Erythroblast (primary cell): ENCODE measurements at places on chromosomes 13 and 19.
A peak's percentile ranks its signal among the peaks of the same experiment; 100 is the strongest.

GRCh38 chr19:32416749-32417456 is 11.3 kb downstream of the DPY19L3 start:
- DNase-seq, result no peak

- no peak for DNase-seq
Measured at GRCh38 chr19:49716154-49716553, 25.2 kb downstream of the CPT1C start.

GRCh38 chr13:33940256-33940655 is 122.3 kb downstream of the RFC3 start:
- no peak for DNase-seq

DNA sequence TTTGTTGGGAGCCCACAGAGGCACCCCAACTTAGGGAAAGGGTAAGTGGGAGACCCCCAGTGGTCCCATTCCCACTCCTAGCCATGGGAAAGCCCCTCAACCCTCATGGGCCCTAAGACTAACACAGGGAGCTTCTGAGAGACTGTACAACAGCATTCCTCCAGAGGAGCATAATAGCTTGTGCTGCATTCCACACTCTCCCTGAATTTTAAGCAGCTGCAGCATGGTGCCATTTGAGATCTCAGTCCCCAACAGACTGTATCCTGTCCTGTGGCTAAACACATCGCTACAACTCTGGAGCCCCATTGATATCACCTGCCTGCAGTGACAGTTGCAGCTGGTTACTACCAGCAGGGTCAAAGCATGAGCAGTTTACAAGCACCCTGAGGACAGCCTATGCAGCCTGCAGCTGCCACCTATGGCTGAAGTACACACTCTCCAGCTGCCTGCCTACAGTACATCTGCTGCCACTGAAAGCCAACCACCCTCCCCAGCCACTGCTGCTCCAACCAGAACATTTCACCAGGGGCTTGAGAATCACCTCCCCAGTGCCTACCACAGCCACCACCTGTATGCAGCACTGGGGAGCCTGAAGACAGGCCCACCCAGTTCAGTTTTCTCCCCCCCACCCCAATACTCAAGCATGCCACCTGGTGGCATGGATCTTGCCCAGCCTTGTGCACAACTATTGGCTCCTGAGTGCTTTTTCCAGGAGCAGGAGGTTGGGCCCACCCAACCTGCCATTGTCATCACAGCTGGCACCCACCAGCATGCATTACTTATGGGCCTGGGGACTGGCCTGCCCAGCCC is 557.3 kb downstream of the GPC5 start:
- no peak for DNase-seq

GRCh38 chr19:45526143-45526542 is 18.9 kb downstream of the VASP start:
- DNase-seq, result peak; percentile 17

GRCh38 chr19:3932931-3933810 is at the start of gene NMRK2:
TSS of gene NMRK2 (plus strand) at chr19:3933069. CDS start at chr19:3933672, 603 bp downstream.
- no peak for DNase-seq

- no peak for DNase-seq
Measured at GRCh38 chr13:36163809-36164308, 32.7 kb upstream of the DCLK1 start.

GRCh38 chr13:89899302-89900103 is 1448.0 kb upstream of the MIR17HG start:
- no peak for DNase-seq

DNA sequence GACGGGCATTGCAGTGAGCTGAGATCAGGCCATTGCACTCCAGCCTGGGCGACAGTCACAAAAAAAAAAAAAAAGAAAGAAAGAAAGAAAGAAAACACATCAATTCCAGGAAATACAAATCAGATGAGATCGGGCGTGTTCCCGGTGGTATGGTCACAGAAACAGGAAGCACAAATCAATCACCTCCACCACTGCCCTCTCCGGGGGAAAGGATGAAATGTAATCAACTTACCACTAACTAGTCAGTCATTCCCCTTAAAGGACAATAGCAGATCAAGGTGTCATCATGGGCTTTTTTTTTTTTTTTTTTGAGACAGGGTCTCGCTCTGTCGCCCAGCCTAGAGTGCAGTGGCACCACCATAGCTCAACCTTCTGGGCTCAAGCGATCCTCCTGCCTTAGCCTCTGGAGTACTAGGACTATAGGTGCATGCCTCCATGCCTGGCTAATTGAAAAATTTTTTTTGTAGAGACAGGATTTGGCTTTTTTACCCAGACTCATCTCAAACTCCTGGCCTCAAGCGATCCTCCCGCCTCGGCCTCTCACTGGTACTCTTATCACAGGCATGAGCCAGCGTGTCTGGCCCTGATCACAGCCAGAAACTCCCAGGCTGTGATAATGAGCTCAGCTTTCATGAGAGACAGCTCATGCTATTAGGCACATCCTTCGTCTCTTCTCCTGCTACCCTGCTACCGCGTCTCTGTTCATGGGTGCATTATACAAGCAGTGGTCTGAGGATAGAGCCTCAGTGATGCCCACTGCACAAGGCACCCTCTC is 6.8 kb upstream of the DPRX start:
- DNase-seq, result no peak

GRCh38 chr19:12946092-12946721 is 545 bp downstream of the RAD23A start:
- DNase-seq, result peak; percentile 84

GRCh38 chr19:18307271-18307681 is 15.6 kb downstream of the LSM4 start:
- DNase-seq, result no peak

DNA sequence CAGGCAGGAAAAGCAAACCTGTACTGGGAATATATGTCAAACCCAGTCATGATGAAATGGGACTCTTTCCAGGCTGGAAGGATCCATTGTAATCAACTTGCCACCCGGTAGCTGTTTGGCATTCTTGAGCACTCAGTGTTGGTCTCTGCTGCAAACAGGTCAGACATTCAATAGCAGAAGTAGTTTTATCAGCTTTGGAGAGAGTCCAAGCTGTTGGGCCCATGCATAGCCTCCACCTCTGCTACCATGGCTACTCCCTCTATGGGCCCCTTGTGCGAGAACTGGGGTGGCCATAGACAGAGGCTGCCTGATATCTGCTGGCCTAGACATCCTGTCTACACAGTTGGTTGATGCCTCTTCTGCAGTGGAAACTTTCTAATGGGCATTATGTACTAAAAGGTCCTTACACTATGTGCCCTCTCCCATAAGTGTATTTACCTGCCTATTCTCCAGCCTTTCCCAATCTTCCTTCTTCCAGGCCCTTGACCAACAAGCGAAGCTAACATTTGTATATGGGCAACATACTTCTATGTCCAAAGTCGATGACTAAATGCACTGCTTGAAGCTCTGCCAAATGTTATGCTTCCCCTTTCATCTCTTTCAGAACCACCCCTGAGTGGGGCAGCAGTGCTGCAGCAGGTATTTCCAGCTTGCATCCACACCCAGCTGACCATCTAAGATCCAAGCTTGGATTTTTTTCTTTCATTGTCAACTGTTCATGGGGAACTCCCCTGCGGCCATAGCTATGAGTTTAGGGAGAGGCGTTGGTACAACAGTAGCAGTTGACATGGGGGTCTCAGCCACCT is 5.3 kb upstream of the RNF6 start:
- DNase-seq, result peak; percentile 71

DNA sequence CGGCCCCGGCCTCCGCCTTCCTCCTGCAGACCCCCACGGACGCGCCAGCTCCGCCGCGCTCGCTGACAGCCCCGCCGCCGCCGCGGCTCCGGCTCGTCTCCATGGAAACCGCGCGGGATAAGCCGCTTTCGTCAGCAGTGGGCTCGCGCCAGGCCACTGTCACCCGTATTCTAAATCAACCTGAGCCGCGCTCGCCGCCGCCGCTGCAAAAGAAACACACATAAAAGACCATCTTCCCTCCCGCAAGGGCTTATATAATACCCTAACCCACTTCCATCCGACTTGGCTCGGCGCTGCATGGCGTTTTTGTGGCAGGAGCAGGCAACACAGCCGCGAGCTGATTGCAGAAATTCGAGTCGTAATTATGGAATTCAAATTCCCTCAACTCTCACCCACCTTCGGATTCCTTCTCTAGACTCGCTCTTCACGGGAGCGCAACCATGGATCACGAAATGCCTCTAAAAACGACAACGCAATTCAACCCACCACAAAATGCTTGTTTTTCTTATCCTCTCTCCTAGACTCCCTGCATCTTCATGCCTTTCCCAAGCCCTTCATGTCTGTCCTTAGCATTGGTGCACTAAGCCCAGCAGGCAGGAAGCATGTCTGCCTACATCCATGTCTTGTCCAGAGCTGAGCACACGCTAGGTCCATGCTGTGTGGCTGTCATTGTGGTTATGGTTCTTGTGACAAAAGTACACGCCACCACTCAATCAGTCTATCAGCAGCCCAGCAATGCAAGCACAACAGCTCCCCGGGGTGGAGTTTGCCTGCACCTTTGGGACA is at the start of gene AMER2:
Gene AMER2 (minus strand): TSS at position 772 of the 786 bp plus-strand sequence. CDS start 669 bp downstream, at position 103.
- DNase-seq, result peak; percentile 12

DNA sequence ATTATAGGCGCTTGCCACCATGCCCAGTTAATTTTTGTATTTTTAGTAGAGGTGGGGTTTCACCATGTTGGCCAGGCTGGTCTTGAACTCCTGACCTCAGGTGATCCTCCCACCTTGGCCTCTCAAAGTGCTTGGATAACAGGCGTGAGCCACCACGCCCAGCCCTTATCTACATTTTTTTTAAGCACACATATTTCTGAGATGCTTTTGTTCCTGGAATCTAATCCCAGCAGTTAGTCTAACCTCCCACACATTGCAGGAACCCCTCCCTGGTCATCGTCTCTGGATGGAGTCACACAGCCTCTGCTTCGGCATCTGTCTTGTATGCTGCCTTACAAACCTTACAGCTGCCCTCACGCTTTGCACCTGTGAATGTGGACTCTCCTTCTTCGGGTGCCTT is 15.1 kb upstream of the KATNAL1 start:
- DNase-seq, result no peak

GRCh38 chr19:19113040-19113626 is 25.1 kb downstream of the TMEM161A start:
- DNase-seq, result no peak

DNA sequence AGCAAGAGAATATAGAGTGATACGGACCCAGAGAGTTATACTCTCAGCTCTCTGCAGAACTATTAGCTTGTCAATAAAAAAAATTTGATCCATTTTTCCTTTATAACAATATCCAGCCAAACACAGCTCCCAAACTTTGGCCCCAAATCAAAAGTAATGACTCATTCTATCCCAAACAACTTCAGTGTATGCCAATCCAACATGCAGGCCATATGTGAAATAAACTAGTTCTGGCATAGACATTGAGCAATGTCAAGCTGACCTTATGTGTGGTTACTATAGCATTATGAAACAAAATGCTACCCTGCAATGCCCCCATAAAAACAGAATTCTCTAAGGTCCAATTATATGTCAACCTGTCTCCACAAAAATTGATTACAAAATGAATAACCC is 209.5 kb downstream of the DNAJC15 start:
- DNase-seq, result no peak

GRCh38 chr19:13298565-13299481 is 148.6 kb downstream of the IER2 start:
- DNase-seq, result no peak

DNA sequence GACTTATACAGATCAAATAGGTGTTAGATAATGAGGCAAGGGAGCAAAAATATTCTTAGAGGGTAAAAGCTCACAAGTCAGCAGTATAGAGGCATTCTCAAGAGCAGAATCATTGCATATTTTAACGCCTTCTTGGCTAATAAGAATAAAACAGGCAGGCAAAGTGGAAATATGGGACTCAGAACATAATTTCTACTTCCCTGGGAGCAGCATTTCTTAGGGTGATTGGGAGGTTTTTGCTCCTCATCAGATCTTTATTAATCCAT is 39.6 kb downstream of the LHFPL6 start:
- no peak for DNase-seq

DNA sequence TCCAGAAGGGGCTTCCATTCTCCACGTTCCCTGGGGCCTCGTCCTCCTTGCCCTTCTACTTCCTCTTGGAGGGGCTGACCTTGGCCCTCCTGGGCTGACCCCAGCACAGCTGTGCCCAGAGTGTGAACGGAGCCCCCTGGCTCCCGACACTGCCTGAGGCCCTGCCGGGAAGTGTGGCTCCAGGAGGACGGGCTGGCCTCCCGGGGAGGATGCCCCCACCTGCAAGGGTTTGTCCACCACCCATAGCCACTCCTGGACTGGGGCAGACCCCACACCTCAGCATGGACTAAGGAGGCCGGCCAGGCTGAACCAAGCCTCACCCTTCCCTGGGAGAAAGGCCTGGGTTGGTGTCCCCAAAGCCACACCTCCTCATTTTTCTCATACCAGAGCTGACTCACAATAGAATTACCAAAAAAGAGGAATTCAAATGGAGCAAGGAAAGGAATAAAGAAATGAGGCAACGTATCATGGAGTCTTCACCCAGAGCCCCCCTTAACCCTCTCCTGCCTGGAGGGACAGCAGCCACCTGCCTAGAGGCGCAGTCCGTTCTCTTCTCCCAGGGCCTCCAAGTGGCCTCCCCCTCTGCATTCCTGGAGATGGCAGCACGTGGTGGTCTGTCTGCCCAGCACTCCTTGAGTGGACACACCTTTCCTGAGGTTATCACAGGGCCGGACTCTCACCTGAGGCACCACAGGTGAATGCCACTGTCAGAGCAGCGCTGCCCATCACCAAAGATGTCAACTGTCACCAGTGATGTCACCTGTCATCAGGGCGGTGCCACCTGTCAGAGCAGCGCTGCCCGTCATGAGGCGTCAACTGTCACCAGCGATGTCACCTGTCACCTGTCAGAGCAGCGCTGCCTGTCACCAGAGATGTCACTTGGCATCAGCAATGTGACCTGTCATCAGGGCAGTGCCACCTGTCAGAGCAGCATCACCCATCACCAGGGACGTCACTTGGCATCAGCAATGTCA is 3.1 kb upstream of the C13orf46 start:
- DNase-seq, result no peak
